ENCODE measurements at places on chromosomes 3 and 15.
A peak's percentile ranks its signal among the peaks of the same experiment; 100 is the strongest.

DNA sequence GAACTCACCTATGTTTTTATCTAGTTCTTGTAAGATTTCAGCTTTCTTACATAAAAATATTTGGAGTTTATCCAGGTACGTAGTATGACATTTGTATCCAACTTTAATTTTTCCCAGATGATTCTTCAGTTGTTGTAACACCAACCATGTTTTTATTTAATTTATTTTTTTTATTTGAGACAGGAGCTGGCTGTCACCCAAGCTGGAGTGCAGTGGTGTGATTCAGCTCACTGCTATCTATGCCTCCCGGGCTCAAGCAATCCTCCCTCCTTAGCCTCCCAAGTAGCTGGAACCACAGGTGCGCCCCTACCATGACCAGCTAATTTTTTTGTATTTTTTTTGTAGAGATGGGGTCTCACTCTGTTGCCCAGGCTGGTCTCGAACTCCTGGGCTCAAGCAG lies 6.6 kb downstream of the XYLB start:
- DNase-seq: no peak

GRCh38 chr3:69411346-69411745 lies 25.5 kb upstream of the FRMD4B start:
- no peak for DNase-seq

DNA sequence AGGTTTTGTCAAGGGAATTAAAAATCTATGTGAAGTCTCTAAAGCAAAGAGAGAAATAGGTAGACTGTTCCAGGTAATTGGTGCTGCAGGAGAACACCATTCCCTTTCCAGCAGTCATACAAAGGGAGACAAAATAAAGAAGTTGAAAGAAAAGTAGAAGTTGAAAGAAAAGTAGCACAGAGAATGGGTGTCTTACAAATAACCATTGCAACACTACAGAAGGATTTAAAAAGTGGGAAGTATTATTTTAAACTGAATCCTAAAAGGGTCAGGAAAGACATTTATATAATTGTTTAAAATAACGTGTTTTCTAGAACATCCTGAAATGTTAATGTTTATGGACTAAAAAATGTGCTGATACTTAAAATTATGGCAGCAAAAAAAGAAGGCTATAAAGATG lies 223.8 kb downstream of the RSRC1 start:
- no peak for DNase-seq

- no peak for DNase-seq
These were observed 58.5 kb downstream of the GRIP2 start for GRCh38 chr3:14481646-14482036.

DNA sequence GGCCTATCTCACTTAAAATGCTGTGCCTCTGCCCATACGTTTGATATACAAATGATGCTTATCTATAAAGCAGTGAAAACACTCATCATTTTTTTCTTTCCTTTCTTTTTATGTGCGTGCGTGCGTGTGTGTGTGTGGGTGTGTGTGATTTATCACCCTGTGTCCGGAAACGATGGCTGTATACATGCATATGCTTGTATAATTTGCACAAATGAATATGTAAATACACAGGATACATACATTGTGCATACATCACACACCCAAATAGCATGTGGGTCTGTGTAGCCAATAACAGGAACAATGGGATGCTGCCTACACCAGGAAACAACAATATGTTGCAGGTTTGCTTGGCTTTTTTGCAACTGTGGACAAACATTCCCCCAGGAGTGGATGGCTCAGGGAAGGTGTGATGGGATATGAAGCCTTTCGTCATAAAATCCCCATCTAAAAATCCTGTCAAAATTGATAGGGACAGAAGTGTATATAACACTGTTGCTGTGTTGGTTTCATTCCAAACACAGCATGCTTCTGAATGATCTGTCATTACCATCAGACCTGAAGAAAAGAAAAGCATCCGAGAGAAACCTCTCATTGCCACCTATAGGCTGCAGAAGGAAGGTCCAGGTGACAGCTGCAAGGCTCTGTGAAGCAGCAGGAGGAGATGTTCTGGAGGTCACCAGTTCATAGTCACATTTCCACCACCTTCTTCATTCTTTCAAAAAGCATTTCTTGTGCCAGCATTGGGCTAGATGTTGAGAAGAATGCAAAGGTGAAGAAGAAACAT lies 503.9 kb upstream of the NR2F2 start:
- no peak for DNase-seq

GRCh38 chr15:63018639-63019038 lies 23.9 kb upstream of the TPM1 start:
- no peak for DNase-seq

- DNase-seq: no peak
These were observed 2.2 kb upstream of the CD276 start for GRCh38 chr15:73681856-73682599.

DNA sequence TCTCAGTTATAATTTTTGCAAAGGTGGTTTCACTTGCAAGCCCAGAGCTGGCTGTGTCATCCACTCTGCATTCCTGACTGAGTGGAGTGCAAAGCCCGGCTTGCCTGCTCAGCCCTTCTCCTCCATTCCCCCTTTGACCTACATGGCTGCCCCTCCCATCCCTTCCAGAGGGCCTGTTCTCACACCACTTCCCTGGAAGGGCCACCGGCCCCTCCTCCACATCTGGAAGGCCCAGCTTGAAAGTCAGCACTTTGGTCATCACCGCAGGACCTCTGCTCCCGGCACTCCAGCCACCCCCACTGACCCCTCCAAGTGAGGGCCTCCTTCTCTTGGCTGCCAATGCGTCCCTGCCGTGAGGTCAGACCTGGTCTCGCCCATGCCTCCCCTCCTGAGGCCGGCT lies 74.1 kb upstream of the RNF7 start:
- DNase-seq: no peak

- no peak for DNase-seq
These were observed 26.2 kb downstream of the ATOSA start for GRCh38 chr15:52652984-52653383.

- no peak for DNase-seq
These were observed 13.4 kb upstream of the HCN4 start for GRCh38 chr15:73382115-73382514.

GRCh38 chr3:193736616-193737015 lies 143.6 kb downstream of the OPA1 start:
- no peak for DNase-seq

- DNase-seq: peak; percentile 73
These were observed 3.5 kb downstream of the SPINT1 start for GRCh38 chr15:40847223-40847961.

GRCh38 chr3:111519178-111519855 lies 22.7 kb upstream of the CD96 start:
- no peak for DNase-seq

GRCh38 chr3:179716811-179717210 lies 64.0 kb downstream of the USP13 start:
- no peak for DNase-seq

DNA sequence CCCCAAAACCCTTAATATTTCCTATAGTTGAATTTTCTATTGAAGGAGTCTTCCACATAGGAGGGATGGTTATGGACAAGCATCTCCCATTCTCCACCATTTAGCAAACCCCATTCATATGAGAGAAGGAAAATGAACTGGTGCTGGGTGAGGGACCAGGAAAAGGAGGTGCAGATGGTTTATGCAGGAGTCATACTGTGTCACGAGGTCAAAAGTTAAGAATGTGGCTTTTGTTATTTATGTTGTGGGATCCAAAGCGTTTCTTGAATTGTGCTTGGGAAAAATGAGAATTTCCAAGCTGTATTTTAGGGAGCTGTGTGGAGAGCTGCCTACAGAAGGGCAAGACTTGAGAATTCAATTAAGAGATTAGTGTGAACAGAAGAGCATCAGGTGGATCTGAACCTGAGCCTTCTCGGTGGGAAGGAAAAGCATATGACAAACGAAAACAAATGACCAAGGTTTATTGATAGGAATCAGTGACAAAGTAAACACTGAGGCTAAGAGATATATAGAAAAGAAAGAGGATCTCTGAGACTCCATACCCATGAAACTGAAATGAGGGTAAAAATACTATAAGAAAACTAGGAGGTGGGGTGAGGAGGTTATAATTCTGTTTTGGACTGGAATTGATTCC lies 473.3 kb upstream of the NR2F2 start:
- DNase-seq: no peak

GRCh38 chr15:101559952-101560351 lies 70.4 kb upstream of the PCSK6 start:
- no peak for DNase-seq

DNA sequence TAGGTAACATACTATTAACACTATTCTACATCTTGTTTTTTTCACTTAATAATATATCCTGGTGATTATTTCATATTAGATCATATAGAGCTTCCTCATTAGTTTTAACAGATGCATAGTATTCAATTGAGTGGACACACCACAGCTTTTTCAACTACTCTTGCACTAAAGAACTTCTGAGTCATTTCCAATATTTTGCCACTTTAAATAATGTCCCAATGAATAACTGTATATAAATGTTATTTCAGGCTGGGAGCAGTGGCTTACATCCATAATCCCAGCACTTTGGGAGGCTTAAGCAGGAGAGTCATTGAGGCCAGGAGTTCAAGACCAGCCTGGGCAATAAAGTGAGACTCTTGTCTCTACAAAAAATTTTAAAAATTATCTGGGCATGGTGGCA lies 26.9 kb downstream of the MAP1A start:
- DNase-seq: no peak

DNA sequence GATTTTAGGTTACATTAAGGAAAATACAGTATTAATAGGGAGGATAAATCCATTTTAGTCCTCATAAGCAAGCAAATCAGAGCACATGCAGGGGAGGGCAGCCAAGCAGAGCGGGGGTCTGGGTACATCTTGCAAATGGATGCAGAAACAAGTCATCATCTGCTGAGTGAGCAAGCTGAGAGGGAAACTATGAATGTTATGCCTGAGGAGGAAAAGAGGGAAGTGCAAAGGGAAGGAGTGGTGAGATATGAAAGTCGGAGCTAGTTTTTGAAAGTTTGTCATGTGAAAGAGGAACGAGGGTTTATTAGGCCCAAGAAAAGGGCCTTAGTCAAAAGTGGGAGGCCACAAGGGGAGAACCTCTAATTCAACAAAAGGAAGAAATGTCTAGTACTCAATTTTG lies 15.4 kb downstream of the PTX3 start:
- no peak for DNase-seq

GRCh38 chr15:62880278-62880677 lies 162.3 kb upstream of the TPM1 start:
- no peak for DNase-seq

DNA sequence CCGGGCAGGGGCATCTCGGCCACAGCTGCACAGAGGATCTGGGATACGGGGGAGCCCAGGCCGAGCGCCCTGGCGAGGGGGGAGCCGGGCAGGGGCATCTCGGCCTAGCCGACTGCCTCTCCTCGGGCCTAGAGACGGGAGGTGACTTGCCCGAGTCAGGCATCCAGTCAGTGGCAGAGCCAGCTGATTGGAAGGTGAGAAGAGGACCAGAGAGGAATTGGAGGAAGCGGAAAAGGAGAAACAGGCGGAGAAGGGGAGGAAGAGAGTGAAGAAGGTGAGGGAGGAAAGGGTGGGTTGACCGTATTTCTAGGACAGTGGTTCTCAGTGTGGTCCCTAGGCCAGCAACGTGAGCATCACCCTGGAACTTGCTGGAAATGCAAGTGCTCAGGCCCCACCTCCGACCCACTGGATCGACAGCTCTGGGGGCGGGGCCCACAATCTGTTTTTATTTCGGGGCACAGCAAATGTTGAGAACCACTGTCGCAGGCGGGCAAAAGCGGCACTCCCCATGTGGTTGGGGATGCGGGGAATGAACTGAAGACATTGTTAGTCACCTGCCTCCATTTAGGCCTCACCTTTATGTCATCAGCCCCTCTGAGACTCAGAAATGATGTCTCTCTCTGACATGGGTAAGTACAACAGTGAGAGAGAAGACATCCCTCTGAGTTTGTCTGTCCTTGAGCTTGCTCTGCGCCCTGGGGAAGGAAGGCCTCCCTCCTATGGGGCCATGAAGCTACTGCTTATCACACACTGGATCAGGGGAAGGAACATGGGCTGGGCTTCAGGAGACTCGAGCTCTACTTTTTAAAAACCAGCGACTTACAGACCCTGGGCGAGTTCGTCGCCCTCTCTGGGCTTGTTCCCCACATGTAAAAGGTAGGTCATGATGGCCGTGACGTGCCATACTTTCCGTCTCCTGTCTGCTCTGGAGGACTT lies 1.0 kb upstream of the MELTF start:
- no peak for DNase-seq

DNA sequence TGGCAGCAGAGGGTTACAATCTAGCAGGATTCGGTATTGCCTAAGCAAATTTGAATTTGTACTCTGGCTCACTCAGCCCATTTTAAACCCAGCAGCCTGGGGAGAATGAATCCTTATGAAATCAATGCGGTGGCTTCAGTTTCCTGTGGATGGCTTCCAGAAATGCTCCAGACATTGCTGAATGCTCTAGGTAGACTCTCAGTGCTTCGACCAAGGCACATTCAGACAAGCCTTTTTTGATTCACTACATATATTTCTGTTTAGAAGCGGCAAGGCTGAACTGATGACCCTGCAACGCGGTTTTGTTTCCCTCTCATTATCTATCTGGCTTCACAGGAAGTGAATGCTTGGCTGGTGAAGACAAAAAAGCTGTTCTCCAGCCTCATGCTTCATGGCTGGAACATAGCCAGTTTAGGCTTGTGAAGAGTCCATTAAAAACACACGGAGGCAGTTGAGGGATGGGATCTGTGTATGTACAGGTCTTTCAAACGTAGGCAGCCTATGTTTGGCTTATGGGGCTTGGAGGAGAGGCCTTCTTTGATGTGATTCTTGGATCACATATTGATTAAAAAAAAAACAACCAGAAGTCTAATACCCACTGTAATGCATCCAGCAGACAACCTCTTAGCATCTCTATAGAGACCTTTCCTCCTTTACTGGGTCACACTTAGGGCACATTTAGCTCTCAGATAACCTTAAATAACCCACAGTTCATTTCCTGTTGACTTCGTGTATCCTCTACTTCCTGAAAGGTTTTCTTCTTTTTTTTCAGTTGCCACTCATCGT lies 400.2 kb upstream of the TBL1XR1 start:
- DNase-seq: no peak

DNA sequence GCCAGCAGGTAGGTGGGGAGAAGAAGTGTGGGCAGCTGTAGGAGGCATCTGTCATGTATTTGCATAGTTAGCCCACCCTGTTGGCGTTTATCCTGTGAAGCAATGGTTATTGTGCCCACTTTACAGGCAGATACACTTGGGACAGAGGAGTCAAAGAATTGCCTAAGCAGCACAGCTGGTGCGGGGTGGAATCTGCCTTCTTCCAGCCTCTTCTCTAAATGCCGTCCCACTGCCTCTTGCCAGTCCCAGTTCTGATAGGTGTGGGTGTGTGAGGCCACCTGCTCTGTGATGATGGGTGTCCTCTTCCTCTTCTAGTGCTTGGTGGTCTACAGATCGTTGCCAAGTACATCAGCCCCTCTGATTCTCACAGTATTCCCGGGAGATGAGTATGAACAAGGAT lies 80.9 kb downstream of the ABHD5 start:
- no peak for DNase-seq

- DNase-seq: peak; percentile 18
These were observed 37.7 kb upstream of the GNB5 start for GRCh38 chr15:52228921-52229320.

DNA sequence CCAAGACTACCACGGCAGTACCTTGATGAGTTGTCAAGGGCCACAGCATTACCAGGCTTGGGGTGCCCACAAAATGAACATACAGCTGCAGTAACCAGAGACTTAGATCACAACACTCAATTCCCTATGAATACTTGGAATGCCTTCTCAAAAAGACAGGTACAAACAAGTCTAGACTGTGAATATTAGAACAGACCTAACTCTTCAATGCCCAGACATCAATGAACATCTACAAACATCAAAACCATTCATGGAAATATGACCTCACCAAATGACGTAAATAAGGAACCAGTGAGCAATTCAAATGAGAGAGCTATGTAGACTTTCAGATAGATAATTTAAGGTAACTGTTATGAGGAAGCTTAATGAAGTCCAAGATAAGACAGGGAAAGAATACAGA lies 185.1 kb upstream of the POU1F1 start:
- no peak for DNase-seq
